NCI-H146 (cell line): ENCODE measurements at places on chromosomes 2 and 18.

GRCh38 chr18:37545461-37546271 is 19.9 kb downstream of the CELF4 start:
- no peak for DNase-seq

GRCh38 chr2:109028738-109029489 is 39.9 kb upstream of the EDAR start:
- no peak for DNase-seq

DNA sequence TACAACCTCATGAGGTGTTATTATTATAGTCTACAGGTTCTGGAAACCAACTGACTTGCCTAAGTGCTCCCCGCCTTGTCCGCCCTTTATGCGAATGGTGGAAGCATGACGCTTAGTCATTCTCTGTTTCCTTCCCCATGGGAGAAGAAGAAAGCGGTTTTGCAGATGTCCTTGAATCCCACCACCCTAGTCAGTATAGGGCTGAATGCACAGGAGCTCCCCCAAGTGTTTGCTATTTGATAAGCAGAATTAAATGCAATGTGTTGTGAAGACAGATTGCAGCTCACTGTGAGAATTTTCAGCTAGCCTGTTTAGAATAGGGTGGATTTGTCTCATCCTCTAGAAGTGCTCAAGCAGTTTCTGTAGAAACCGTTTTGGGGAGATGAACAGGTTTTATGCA is 652.0 kb downstream of the DCC start:
- DNase-seq, result no peak

DNA sequence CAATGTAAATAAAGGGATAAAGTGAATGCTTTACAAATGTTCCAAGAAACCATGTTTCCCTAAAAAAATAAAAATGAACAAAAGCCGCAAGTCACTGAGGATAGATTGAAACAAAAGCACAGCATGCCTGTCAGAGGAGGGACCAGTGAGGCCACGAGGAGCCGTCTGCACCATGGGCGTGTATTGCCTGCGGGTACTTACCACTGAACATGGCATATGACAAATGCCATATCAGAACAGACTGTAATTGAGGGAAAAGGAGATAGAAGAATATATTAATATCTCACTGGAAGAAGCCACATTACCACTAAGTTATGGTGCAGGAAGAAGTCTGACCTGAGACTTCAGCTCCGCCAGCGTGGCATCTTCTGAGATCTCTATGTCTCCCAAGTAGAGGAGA is 75.8 kb downstream of the USP40 start:
- peak; percentile 13 for DNase-seq

DNA sequence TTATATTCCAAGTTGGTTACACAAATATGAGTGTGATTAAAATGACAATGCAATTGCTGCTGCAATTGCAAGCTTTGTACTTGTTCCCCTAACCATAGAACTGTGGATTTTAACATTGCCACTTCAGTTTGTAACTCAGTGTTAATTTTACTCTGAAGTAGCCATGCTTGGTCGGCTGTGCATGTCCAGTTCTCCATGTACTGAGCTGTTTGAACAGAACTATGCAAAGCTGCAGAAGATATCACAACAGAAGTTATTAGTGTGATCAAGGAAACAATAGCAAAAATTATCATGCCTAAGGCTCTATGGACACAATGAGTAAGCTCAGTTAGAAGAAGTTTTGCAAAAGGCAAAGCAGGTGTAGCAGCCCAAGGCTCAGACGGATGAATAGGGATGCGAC is 45.3 kb downstream of the CXCR4 start:
- DNase-seq, result no peak

- DNase-seq, result no peak
These were observed 10.5 kb downstream of the CAPN10 start for GRCh38 chr2:240597054-240597418.

- no peak for DNase-seq
These were observed 62.0 kb downstream of the HNRNPLL start for GRCh38 chr2:38540580-38541286.
